ENCODE measurements at places on chromosomes 11 and 22.
A peak's percentile ranks its signal among the peaks of the same experiment; 100 is the strongest.

DNA sequence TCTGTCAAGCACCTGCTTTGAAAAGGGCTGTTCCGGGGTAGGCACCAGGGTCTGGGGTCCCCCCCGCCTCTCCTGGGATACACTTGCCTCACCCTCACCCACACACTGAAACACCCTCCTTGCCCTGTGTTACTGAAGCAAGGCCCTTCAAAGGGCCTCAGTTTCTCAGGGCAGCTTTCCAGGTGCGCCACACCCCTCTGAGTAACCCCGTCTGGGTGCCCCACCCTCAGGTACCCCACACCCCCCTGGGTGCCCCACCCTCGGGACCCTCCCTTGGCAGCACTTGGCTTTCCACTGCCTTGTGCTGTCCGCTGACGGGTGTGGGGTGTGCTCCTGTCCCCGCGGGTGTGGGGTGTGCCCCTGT, 413.6 kb downstream of the TBC1D22A start:
- peak; percentile 76 for DNase-seq

DNA sequence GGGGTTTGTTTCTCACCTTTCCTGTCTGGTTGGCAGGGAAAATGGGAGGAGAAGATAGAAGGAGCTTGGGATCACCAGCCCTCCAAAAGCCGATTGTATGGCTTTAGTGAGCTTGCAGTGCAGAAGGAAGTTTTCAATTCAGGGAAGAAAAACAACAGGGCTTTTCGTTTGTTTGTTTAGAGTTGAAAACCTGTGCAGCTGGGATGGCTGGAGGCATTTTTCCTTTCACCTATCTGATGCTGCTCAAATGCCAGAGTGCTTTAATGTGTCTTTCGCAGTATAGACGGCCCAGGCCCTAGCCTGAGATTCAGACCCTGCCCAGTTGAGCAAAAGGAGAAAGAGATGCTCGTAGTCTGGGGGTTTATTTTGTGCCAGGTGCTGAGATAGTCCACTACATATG, 87.9 kb downstream of the INSC start:
- no peak for DNase-seq

- peak; percentile 46 for DNase-seq
Measured at GRCh38 chr11:69209038-69209350, 53.3 kb downstream of the SMIM38 start.

GRCh38 chr11:119990309-119991021, 147.4 kb downstream of the TRIM29 start:
- peak; percentile 93 for DNase-seq

DNA sequence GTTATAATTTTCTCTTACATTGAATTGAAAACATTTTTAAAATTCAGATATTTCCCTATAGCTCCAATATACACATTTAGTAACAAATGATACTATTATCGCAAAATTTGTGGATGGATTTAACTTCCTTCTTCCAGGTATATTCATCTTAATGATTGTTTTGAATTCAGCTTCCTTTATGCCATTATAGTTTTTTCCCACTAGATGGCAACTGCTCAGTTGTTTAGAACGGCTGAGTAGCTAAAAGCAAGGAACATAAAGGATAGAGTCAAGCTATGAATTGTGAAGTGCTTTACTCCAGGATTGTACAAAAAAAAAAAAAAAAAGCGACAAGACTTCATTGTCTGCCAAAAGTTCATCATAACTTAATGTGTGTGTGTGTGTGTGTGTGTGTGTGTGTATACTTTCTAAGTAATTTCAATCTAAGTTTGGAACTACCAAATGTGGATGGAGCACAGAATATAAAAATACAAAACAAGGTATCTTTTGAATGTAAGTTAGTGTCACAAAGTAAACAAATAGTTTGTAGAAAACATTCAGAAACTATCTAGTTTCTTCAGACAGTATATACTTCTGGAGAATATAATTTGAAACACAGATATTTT, 846.4 kb downstream of the DLG2 start:
- peak; percentile 21 for DNase-seq

DNA sequence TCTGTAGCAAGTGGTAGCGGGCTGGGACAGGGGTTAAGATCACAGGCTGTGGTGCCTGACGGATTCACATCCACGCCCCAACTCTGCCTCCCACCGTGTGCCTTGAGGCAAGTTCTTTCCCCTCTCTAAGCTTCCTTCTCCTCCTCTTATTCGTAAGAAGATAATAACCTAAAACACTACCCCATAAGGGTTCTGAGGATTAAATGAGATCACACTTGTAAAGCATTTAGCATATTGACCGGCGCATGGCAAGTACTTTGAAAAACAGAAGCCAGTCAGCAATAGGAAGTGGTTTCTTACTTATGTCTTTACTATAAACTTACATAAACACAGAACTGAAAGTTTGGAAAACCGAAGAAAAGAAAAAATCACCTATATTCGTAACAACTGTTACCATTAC, 15.5 kb upstream of the LMO2 start:
- DNase-seq = no peak

DNA sequence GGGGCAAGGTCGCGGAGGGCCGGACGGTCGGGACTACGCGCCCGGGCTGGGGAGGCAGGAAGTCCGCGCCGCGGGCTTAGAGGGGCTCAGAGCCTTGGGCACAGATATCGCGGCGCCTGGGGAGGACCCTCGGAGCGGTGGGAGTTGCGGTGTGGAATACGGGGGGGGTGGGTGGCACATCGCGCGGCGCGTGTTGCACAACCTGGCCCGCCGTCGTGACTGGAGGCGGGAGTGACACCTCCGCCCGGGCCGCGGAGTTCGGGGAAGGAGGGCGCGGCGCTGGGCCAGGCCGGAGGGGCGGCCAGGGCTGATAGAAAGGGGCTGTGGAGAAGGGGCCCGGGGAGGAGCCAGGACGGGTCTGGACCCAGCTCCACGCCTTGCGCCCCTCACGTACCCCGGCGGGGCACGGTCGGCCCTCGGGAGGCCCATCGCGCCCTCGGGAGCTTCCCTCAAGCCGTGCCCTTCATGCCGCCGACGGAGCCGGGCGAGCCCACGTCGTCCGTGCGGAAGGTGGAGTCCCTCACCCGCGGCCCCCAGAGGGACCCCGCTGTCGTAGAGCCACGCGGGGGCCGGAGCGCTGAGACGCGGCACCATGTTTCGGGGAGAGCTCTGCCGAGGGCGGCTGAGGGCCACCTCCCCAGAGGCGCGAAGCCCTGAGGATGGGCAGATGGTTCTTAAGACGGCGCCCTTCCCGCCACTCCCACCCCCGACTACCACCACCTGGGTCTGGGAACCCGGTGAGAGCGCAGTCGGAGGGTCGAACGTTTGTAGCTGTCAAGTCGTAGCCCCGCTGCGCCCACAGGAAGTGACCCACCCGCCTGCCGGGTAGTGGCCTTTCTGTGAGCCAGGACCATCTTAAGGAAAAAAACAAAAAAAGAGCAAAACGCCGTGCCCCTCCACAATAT, 729 bp downstream of the IL17RA start:
- DNase-seq = peak; percentile 68

GRCh38 chr11:42555190-42555589, 756.6 kb upstream of the API5 start:
- DNase-seq = no peak

DNA sequence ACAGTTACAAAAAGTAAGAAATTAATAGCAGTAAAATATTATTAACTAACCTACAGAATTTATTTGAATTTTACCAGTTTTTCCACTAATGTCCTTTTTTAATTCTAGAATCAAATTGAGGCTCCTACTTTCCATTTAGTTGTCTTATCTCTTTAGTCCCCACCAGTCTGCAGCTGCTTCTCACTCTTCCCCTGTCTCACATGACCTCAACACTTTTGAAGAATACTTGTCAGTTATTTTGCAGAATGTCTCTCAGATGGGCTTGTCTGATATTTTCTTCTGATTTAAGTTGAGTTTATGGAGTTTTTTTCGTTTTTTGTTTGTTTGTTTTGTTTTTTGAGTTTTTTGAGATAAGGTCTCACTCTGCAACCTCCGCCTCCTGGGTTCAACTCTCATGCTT, 74.3 kb upstream of the ADORA2A start:
- no peak for DNase-seq

GRCh38 chr22:37141476-37141875, 8.2 kb downstream of the IL2RB start:
- peak; percentile 73 for DNase-seq

DNA sequence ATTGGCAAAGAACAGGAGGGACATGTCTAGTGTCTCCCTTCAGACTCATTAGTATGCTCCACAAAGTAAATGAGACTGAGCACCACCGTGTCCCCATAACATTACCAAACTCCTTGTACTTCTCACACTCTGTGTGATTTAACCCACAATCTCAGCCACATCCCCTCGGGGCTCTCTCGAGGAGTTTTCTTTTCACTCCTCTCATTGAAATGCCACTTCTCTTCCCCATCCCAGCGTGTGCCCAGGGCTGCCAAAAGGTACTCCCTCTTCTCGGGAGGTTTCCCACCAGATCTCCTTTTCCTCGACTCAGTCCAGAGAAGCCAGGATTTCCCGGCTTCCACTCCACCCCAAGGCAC, 1.1 kb downstream of the RBFOX2 start:
- DNase-seq = peak; percentile 90

GRCh38 chr11:41328324-41328723, 131.1 kb downstream of the LRRC4C start:
- DNase-seq = no peak

- no peak for DNase-seq
Measured at GRCh38 chr22:25172153-25172552, 27.5 kb upstream of the CRYBB3 start.

- peak; percentile 32 for DNase-seq
Measured at GRCh38 chr22:23066200-23067022, 3.9 kb upstream of the GNAZ start.

DNA sequence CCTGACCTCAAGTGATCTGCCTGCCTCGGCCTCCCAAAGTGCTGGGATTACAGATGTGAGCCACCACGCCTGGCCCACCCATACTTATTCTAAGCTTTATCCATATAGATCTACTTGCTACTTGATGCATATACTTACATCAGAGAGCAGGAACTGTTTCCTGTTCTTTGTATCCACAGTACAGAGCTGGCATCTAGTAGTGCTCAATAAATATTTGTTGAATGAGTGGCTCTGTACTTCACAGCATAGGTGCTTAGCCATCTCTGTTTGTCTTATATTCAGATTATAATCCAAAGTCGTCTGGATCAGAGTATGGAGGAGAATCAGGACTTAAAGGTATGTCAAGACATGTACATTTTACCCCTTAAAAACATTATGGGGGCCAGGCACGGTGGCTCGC, 38.6 kb upstream of the DLAT start:
- DNase-seq = no peak

DNA sequence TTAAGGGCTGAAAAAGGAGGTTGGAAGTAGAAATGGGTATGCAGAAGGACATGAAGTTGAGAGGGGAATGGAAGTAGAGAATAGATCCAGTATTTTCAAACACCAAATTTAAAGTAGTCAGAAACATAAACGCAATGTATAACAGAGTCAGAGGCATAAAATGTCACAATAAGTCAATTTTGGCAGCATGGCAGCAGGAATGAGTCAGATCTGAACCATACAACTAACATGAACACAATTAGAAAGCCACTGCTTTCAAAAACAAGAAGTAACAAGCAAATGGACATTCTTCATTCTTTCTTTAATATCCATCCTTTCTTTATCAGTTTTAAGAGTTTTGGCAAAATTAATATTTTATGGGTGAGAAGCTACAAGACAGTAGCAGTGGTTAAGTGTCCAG, 2.5 kb downstream of the CHORDC1 start:
- peak; percentile 78 for DNase-seq

GRCh38 chr11:17875891-17876290, 137.0 kb downstream of the SERGEF start:
- no peak for DNase-seq

GRCh38 chr22:20749453-20749852, 24.5 kb upstream of the SERPIND1 start:
- peak; percentile 38 for DNase-seq

- DNase-seq = no peak
Measured at GRCh38 chr11:38425578-38425977, 1827.5 kb upstream of the RAG2 start.

Measured in osteoblast (primary cell).